ENCODE measurements at places on chromosomes 7 and 10.
A peak's percentile ranks its signal among the peaks of the same experiment; 100 is the strongest.

GRCh38 chr10:68543004-68543918, 15.9 kb upstream of the SLC25A16 start:
- DNase-seq = no peak

- DNase-seq = no peak
Observed at GRCh38 chr10:109892931-109893330, 30.4 kb downstream of the XPNPEP1 start.

- DNase-seq = no peak
Observed at GRCh38 chr10:17643339-17643754, 604 bp upstream of the STAM start.

- DNase-seq = no peak
Observed at GRCh38 chr7:132842478-132842877, 239.4 kb downstream of the CHCHD3 start.

- DNase-seq = no peak
Observed at GRCh38 chr10:73762915-73763314, 18.7 kb downstream of the SEC24C start.

DNA sequence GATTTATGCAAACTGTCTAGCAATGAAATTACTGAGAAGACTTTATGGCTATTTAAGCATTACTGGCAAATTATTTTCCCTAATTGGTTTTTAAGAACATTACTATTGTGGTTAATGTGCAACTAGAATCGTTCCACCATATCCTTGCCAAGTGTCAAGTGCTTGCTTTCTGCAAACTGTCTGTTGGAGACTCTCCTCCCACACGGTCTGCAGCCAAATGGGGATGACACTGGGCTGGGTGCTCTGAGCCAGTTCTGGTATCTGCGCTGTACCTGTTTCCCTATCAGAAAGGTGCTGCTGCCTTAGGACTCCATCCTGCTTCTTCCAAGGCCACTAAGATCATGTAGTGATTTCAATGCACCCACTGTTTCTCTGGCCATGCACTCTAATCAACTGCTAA, 110.4 kb downstream of the RAMP3 start:
- DNase-seq = no peak

DNA sequence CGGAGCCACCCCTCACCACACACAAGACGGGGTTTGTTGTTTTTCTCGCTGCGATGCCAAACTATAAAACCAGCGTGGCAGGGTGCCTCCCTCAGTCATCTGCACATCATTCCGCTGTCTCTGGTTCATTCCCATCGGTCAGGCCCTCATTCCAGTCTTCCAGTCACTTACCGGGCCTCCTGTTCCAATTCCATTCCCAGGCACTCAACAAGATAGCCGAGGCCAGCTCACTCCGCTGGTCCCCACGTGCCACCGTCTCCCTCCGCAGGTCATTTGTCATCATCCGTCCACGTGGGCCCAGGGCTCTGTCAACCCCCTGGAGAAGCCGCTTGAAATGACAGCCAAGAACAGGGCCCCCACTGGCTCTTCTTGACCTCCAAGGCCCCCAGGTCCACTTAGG, 6.1 kb upstream of the TMEM184A start:
- DNase-seq = no peak

DNA sequence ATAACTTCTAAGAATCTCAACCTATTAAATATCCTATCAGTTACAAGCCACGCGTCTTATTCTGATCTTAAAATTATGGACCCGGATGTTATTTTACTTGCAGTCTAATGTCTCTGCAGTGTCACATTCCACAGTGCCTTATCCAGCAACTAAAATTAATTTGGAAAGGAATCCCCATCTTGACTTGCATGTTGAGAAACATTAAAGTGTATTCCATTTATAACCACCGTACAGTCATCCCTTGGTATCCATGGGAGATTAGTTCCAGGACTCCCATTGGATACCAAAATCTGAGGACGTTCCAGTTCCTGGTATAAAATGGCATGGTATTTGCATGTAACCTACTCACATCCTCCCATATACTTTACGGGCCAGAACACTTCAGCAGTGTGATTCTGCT, 194.7 kb downstream of the ARHGAP21 start:
- no peak for DNase-seq

DNA sequence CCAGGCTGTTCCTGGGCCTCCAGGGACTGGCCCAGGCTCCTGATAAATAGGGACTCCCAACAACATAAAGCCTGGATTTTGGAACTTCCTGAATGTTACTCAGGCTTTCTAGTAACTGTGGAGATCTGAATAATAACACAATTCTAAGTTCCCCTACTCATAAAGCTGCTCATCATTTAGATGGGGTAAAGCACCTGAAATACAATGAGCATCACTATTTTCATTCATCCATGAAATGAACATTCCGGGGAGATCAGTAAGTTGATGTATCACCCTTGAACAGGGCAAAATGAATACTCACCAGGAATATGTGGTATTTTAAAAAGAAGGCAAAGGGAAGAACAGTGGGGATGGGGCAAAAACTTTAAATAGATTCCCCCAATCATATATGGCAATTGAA, 48.3 kb upstream of the ATRNL1 start:
- DNase-seq = no peak

- DNase-seq = no peak
Observed at GRCh38 chr10:125344573-125345171, 184.3 kb upstream of the CTBP2 start.

- DNase-seq = no peak
Observed at GRCh38 chr7:26070290-26070689, 81.7 kb upstream of the NFE2L3 start.

DNA sequence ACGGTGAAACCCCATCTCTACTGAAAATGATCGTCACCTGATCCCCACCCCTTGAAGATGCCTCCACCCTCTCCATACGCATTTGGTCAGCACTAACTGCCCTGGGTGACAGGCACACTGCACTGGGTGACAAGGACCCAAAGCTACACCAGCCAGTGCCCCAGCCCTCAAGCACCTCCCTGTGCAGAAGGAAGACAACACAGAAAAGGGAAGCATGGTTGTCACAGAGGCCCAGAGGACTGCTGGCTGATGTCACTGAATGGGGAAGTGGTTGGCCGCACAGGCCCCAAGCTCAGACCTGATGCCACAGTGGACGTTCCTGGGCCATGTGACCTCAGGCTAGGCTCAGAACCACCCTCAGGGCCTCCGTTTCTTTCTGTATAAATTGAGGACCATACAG, 4.2 kb upstream of the PILRA start:
- peak; percentile 29 for DNase-seq

- no peak for DNase-seq
Observed at GRCh38 chr10:13949844-13950542, 363.2 kb downstream of the PRPF18 start.

- no peak for DNase-seq
Observed at GRCh38 chr10:133154996-133155778, 4.8 kb upstream of the KNDC1 start.

GRCh38 chr10:1394155-1394912, 338.1 kb downstream of the WDR37 start:
- DNase-seq = no peak

DNA sequence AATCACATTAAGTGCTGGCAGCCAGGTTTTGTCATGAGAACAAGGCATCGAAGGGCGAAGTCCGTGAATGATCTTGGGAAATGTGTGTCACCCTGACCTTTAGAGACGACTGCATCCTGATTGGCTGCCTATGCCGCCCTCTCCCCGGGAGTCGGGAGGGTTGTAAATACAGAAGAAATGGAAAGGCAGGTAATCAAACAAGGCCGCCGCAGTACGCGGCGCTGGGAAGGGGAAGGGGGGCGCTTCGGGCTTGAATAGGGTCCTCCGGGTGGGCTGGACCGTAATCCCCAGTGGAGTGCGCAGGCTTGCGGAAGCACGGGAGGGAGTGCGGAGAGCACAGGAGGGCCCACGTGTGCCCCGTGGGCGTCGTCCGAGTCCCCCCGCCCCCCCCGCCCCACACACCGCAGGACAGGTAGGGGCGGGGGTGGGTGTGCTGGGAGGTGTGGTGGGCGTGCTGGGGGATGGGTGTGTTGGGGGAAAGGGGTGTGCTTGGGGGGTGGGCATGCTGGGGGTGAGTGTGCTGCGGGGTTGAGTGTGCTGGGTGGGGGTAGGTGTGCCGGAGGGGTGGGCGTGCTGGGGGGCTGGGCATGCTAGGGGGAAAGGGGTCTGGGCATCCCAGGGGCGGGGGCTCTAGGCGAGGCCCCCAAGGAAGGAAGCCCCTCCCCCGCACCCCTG, 169.4 kb downstream of the ARHGAP12 start:
- peak; percentile 53 for DNase-seq

DNA sequence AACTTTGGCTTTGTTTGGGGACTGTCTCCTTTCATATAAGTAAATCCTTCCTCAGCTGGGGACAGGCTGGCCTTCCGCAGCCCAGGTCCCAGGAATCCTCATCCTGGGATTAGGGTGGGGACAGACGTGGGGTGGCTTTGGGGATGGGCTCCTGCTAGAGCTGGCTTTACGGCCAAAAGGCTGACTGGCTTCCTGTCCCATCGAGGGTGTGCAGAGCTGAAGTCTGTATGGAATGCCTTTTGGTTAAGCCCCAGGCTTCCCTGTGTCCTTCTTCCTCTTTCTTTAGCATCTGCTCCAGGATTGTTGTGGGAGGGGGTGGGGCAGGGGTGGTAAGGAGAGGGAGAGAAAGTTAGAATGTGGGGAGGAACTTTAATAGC, 59.4 kb upstream of the AQP1 start:
- no peak for DNase-seq

GRCh38 chr7:40587419-40587818, 452.6 kb downstream of the SUGCT start:
- DNase-seq = no peak

GRCh38 chr7:19708397-19709248, at the start of gene POLR1F:
TSS of gene POLR1F (minus strand) at chr7:19709037. CDS start at chr7:19709016, 21 bp downstream.
- DNase-seq = peak; percentile 86

All from stimulated activated CD8-positive, alpha-beta memory T cell treated with anti-CD3 and anti-CD28 coated beads, Interleukin-12 subunit alpha, Interleukin-12 subunit beta, amount 100 ng/mL, for 4 hours (primary cell).